ENCODE measurements at places on chromosomes 4 and X. TPM values are rescaled to one million over a fixed set of nuclear protein-coding genes. Genes with fewer than 3 reads are reported as not detected.

The SNCA gene
- total RNA-seq: 12.4 TPM

The TMEM47 gene
- 28.5 TPM for total RNA-seq

The TACC3 gene
- total RNA-seq: 4.8 TPM

The POU4F2 gene
- not detected for total RNA-seq

The VSIG4 gene
- total RNA-seq: 84.3 TPM

The GLRA3 gene
- total RNA-seq: not detected

The ZMAT1 gene
- total RNA-seq: 30.0 TPM

The GAGE13 gene
- not detected for total RNA-seq

The DDIT4L gene
- total RNA-seq: 3.7 TPM

The RBM10 gene
- 26.5 TPM for total RNA-seq

The FAM13A gene
- 191 TPM for total RNA-seq

The PROM1 gene
- total RNA-seq: 2.6 TPM

The RBM47 gene
- 369 TPM for total RNA-seq

The TMSB15B gene
- total RNA-seq: 0.78 TPM

The SPANXB1 gene
- not detected for total RNA-seq

The GRIA3 gene
- 0.46 TPM for total RNA-seq

The REST gene
- 33.2 TPM for total RNA-seq

The HOPX gene
- total RNA-seq: 291 TPM

The CSAG2 gene
- not detected for total RNA-seq

The XAGE5 gene
- total RNA-seq: not detected

The GPR50 gene
- not detected for total RNA-seq

The KLF3 gene
- total RNA-seq: 60.4 TPM

The RTL9 gene
- 1.1 TPM for total RNA-seq

The SPP1 gene
- total RNA-seq: 1.0 TPM

The CTPS2 gene
- total RNA-seq: 18.0 TPM

The MAGEA2 gene
- not detected for total RNA-seq

The ARMCX2 gene
- 58.9 TPM for total RNA-seq

The OFD1 gene
- total RNA-seq: 46.0 TPM

The AREG gene
- total RNA-seq: 2.6 TPM

The NPY1R gene
- 5.7 TPM for total RNA-seq

The RHOXF2B gene
- not detected for total RNA-seq

The TBX22 gene
- 11.9 TPM for total RNA-seq

The IQCM gene
- not detected for total RNA-seq

The CITED1 gene
- total RNA-seq: 8.0 TPM

The FGFBP1 gene
- 0.22 TPM for total RNA-seq

The SHROOM4 gene
- total RNA-seq: 4.1 TPM

The SLIT2 gene
- 23.9 TPM for total RNA-seq

The MAP7D2 gene
- total RNA-seq: 0.22 TPM

The XK gene
- 3.4 TPM for total RNA-seq

The RBM3 gene
- 250 TPM for total RNA-seq

The ARHGAP24 gene
- total RNA-seq: 20.8 TPM

The FSTL5 gene
- not detected for total RNA-seq

The TEX13C gene
- total RNA-seq: not detected

The ERCC6L gene
- total RNA-seq: not detected

The ZC4H2 gene
- 14.3 TPM for total RNA-seq
